ENCODE measurements at places on chromosomes 5 and 9.

DNA sequence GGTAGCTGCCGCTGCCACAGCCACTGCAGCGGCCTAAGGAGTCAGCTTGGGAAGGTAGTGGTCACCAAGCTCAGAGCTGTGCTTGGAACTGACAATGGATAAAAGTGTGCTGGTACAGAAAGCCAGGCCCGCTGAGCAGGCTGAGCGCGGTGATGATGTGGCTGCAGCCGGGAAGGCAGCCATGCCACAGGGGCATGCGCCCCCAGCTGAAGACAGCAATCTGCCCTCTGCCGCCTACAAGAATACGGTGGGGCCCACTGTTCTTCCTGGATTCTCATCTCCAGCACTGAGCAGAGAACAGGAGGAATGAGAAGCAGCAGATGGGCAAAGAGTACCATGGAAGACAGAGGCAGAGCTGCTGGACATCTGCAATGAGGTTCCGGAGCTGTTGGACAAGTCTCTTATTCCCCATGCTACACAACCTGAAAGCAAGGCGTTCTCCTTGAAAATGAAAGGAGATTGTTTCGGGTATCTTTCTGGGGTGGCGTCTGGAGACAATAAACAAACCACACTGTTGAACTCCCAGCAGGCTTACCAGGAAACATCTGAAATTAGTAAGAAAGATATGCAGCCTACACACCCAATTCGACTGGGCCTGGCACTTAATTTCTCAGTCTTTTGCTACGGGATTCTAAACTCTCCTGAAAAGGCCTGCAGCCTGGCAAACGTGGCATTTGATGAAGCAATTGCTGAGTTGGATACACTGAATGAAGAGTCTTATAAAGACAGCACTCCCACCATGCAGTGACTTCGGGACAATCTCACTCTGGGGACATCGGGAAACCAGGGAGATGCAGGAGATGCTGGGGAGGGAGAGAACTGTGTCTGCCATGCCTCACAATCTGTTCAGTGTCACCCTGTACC is 22.8 kb upstream of the ANKRD18A start:
- DNase-seq, result no peak

DNA sequence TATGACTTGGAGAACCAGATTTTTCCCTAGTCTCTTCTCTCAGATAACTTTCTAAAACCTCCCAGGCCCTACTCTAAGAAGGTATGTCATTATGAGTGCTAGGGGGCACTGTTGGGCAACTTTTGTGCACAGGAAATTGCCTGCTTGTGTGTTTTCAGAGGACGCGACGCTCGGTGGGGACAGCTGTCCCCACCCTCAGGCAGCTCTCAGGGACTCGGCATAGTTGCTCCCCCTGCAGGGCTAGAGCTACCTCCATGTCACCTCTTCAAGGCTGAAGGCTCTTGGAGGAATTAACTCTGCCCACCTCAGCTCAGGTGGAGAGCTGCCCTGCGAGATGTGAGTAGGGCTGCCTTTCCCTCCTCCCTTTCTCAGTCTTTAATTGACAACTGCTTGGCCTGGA is 10.2 kb upstream of the TIFAB start:
- DNase-seq, result peak; percentile 38

GRCh38 chr5:5270958-5271785 is 131.0 kb downstream of the ADAMTS16 start:
- DNase-seq, result no peak

GRCh38 chr5:110823571-110823970 is 84.8 kb downstream of the SLC25A46 start:
- no peak for DNase-seq

- DNase-seq, result no peak
Measured at GRCh38 chr5:133603711-133604110, 8.6 kb downstream of the FSTL4 start.

GRCh38 chr9:35096035-35096849 is at the start of gene PIGO:
PIGO (minus strand) TSS chr9:35096591; CDS start chr9:35095565, 1,026 bp downstream.
- DNase-seq, result peak; percentile 49

DNA sequence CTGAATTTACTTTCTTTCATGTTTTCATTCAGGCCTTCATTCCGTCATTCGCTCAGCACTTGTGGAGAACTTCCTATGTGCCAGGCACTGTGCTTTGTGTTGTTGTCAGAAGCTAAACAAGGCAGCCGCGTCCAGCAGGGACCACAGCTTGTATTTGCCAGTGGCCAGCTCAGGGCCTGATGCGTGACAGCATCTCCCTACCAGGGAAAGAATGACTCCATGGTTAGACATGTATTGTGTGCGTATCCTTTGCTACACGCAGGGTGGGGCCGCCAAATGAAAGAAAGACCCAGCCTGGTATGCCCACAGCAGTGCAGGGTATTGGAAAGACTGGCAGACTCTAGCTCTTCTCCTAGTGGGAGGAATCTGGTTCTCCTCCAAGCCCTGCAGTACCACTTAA is 4.7 kb upstream of the COL27A1 start:
- DNase-seq, result no peak

DNA sequence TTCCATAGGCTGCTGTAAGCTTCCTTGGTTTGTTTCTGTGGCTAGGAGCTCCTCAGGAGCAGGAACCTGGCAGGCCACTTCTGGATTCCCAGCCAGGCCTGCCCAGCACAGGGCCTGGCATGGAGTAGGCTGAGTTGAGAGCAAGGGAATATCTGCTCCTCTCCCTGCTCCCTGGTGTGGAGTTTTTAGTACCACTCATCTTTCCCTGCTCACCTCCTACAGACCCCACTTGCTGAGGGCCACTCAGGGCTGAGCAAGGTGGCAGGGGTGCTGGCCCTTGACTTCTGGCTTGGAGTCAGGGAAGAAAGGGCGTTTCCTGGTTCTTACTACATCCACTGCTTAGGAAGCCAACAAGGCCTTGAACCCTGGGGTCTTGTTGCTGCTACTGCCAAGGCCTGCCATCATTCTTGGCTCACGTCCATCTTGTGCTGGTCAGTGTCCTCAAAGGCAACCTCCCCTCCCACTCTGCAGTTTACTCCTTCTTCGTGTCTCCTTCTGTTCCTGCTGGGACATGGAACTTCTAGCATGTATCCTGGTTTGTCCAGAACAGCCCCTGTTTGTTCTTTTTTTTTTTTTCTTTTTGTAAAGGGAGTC is 54.9 kb downstream of the PSD2 start:
- DNase-seq, result no peak

DNA sequence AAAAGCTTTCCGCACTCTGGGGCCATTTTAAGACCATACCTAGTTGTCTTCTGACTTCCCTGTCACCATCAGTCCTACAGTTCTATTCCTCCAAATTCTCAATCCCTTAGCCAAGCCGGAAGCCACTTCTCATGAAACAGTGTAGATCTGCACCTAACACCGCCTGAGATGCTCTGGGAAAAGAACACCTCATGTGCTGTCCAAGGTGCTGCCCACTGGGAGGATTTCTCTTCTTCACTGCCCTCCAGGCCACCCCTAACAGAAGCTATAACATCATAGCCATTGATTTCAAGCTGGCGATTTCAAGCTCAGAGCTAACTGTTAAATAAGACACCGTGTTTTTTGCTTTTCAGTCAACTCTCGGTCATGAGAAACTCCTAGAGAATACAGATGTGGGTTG is 559.3 kb downstream of the CCDC171 start:
- no peak for DNase-seq

DNA sequence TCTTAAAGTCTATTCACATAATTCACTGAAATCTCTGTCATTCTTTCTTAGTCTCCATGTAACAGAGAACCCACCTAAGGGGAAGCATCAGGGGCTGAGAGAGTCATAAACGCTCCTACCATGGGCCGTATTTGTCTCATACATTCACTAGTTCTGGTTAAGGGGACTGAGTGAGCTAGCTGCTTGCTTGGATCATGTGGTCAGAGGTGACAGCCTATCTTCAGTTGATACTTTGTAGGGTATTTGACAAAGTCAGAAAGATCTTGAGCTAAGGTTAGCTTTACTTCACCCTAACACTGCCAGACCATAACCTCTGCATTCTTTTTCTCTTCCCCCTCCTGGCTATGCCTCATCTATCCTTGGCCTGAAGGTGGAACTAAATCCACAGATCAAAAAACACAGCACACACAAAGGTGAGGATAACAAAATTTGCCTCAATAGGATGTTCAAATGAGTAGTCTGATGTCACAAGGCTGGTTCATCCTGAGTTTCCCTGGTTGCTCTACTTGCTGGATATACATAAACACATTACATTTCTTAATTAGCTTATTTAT is 66.5 kb downstream of the MARCHF3 start:
- no peak for DNase-seq

- peak; percentile 66 for DNase-seq
Measured at GRCh38 chr9:91557327-91557726, 133.7 kb upstream of the NFIL3 start.

- DNase-seq, result no peak
Measured at GRCh38 chr5:133262690-133263089, 210.9 kb downstream of the HSPA4 start.

- DNase-seq, result no peak
Measured at GRCh38 chr9:89770531-89771174, 165.8 kb downstream of the GADD45G start.

- DNase-seq, result no peak
Measured at GRCh38 chr5:45411971-45412612, 284.1 kb downstream of the HCN1 start.

- no peak for DNase-seq
Measured at GRCh38 chr5:170327168-170327567, 29.6 kb upstream of the LCP2 start.

- no peak for DNase-seq
Measured at GRCh38 chr9:130448771-130449603, 4.2 kb downstream of the ASS1 start.

DNA sequence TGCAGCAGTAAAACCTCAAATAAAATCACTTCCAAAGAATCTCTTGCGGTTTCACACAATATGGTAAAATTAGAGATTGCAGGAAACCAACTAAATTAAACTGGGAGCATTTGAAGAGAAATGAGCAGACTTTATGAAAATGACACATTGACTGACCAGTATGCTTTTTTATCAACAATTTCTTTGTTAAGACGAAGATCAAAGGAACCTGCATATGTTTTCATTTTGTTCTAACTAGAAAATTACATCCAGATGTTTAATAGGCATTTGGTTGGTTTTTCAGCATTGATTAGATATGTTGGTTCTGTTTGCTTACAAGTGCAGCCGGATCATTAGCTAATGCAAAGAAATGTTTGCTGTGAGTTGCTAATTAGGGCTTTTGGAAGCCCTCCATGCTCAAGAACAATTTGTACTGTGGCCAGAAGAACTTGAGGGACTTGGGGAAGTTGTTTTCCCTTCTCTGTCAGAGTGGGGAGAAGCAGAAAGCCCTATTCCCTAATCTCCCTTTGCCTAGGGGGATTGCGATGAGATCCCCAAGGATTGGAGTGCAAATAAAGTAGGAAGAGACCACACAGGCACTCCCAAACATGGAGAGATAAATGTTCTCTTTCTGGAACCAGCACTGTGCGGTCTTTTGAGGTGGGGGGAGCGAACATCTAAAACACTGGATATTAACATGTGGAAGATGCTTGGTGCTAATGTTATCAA is 4.5 kb upstream of the TLE1 start:
- no peak for DNase-seq

DNA sequence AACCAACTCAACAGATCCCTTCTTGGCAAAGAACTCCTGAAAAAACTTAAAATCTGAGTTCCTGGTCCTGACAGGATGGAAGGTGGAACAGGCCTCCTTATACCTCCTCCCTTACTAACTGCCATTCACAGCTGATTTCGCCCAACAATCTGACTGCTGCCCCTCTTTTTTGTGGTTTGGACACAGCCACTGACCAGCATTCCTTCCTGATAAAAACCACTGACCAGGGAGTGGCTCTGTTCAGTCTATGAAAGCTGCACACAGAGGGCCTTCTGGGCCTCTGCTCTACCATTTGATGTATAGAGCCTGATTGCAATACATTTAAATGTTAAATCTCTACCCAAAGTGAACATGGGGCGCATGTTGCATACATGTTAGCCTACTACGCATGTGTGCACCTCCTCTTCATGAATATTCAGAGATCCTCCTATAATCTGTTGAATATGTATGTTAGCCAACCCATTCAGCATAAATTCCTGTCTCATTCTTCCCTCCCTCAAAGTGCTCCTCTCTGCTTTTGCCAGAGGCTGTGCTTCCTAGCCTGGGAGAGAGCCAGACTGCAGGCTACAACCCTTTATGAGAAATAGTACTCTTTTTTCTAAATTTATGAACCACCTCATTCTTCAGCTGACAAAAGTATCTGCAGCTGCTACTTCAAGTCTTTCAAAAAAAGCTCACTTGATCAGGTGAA is 93.7 kb upstream of the MRPS30 start:
- no peak for DNase-seq

DNA sequence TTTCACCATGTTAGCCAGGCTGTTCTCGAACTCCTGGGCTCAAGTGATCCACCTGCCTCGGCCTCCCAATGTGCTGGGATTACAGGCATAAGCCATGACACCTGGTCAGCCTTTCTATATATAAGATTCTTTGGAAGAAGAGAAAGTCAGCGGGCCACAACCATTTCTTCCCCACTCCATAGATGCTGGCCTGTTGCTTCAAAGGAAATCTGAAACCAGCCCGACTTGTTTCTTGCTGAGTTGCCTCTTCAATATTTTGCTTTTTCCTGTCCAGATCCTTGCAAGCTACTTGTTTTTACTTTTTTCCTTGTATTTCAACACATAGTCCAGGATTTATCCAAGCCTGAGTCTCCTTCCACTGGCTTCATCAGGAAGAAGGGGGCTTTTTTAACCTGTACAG is 219.5 kb downstream of the CDK5RAP2 start:
- DNase-seq, result no peak

DNA sequence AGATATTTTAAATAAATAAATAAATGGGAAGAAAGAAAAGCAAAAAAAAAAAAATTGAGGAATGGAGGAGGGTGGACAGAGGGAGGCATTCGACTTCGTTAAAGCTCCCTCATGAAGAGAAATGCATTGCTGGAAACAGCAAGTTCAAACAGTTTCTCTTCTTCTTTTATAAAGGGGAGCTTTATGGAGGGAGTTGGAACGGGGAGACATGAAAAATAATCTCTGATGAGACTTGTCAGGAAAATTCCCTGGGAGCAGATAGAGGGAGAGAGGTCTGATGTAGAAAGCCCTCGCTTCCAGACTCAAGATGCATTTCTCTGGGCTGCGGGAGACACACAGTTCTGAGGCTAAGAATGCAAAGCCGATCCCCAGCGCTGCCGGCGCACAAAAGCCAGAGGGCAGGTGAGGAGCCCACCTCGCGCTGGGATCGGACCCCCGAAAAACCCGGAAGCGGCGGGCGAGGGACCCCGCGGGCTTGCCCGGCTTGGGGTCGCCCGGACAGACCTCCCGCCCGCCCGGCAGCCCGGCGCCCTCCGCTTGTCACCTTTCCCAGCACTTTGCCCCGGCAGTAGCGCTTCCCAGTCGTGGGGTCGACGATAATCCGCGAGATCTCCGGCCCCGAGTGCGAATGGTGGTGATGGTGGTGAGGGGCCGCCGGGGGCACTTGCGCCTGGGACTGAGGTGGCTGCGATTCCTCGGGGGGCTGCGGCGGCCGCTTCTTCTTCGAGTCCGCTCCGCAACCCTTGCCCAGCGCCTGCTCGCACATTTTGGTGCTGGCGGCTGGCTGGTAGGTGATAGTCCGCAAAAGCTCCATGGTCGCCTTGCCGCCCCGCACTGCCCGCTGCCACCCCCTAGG is 512 bp downstream of the PLK2 start:
- no peak for DNase-seq

- peak; percentile 20 for DNase-seq
Measured at GRCh38 chr9:83219154-83219923, 156.4 kb upstream of the RASEF start.

- no peak for DNase-seq
Measured at GRCh38 chr5:1411099-1411498, 34.1 kb downstream of the SLC6A3 start.

GRCh38 chr9:16501726-16502125 is 368.7 kb downstream of the BNC2 start:
- no peak for DNase-seq
